Ovary (tissue), 10 donors: ENCODE measurements at places on chromosomes 7 and 10. TPM values are rescaled to one million over a fixed set of nuclear protein-coding genes. Genes with fewer than 3 reads are reported as not detected.

The ITGA8 gene
- polyA plus RNA-seq: 58.0 TPM

The CALHM1 gene
- not detected for polyA plus RNA-seq

The KCND2 gene
- 3.2 TPM for polyA plus RNA-seq

The SLC26A5 gene
- 0.06 TPM for polyA plus RNA-seq

The ARHGEF5 gene
- polyA plus RNA-seq: 4.0 TPM

The FAM24B gene
- 2.3 TPM for polyA plus RNA-seq
